Left cardiac atrium (tissue), 4 donors: ENCODE measurements at places on chromosomes 2 and 18. TPM values are rescaled to one million over a fixed set of nuclear protein-coding genes. Genes with fewer than 3 reads are reported as not detected.
A peak's percentile ranks its signal among the peaks of the same experiment; 100 is the strongest.

- no peak for DNase-seq
Measured at GRCh38 chr2:27218614-27219013, 1.4 kb downstream of the CAD start.

- DNase-seq, result peak; percentile 61
Measured at GRCh38 chr2:43218702-43219382, 7.6 kb downstream of the ZFP36L2 start.

DNA sequence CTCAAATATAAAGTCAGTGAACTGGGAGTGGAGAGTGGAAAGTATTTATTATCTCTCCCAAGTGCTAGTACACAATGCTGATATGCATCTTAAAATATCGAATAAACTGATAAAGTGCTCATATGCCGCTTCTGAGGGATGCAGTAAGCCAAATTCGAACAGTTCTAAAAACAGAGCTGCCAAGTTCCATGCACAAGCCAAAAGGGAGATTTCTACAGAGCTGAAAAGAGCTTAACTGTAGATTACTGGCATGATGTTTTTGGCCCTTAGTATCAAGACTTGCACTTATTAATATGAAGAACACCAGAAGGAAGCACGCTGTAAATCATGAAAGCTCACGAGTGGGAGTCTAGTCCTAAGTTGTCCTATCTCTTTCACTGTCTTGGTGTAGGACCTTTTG, 7.9 kb downstream of the TMEFF2 start:
- no peak for DNase-seq

DNA sequence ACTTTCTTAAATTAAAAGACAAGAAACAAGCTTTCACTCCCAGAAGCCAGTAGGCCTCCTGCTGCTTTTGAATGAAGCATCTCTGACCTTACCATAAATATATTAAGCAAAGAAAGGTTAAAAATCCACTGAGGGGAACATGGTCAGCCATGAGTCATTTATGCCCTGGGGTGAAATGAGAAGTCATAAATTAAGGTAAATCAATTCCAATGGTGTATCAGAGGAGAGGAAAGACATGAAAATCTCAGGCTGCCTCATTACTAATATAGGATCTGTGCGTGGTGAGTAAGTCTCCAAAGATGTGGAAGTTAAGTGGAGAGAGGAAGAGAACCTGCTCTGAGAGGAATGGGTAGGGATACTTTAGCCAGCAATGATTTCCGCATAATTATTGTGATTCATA, 292.3 kb upstream of the CHAC2 start:
- no peak for DNase-seq

DNA sequence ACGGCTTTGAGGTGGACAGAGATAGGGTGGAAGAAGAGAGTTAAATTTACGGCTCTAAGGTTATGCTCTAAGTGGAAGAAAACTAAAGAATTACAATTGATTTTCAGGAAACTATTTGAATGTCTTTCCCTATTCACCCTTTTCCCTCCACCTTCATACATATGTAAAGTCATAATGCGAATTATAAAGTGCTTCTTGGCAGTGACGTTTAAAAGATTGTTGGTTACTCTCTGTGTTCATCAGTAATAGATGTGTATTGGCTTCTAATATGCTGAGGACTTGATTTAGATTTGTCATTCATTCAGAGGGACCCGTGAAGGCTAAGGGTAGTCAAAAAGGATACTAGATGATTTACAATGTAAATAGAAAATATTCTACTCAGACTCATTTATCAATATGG, 63.9 kb downstream of the ARHGAP28 start:
- no peak for DNase-seq

DNA sequence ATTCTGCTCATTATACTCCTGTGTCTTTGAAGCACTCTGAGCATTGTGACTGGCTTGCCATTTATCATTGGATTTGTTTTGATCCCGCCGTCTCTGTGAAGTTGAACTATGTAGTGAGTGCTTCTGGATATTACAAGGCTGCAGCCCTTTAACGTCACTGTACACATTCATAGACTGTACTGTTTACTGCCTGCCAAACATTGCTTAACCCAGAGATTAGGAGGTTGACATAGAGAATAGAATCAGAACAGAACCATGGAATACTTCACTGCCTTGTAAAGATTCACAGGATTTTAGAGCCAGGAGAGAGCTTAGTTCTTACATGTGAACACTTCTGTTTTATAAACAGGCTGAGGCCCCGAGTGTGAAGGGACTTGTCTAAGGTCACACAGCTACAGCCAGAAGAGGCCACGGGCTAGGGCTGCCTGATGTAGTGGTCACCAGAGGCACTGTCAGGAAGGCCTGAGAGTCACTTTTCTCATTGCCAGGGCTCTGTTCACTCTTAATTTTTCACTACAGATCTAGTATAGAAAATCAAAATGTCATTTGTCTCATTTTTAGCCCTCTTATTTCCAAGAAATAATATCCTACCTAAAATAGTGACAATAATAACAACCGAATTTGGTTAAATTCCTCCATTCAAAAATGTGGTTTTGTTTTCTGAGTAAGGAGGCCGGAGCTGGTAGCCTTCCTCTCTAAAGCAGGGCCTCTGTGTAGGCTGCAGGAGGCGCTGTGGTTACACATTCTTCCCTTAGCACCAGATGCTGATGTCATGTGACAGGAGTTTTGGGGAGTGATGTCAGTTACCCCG, 87.9 kb downstream of the UGGT1 start:
- peak; percentile 62 for DNase-seq

- no peak for DNase-seq
Measured at GRCh38 chr2:105391058-105391627, 7.7 kb downstream of the FHL2 start.

DNA sequence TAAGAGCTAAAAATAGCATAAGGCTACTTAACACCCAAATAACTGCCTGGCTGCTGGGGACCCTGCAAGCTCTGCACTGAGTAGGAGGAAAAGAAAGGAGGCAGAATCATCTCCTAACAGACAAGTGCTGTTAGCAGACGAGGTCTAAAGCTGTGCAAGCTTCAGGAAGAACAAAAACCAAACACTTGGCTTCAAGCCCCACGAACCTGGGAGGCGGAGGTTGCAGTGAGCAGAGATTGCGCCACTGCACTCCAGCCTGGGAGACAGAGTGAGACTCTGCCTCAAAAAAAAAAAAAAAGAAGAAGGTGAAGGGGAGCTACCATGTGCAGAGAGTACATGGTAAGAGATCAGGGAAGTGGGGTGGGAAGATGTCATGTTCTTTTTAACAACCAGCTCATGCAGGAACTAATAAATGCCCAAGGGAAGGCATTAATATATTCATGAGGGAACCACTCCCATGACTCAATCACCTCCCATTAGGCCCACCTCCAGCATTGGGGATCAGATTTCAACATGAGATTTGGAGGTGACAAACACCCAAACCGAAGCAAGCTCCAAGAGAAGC, 28.8 kb upstream of the INO80C start:
- no peak for DNase-seq

DNA sequence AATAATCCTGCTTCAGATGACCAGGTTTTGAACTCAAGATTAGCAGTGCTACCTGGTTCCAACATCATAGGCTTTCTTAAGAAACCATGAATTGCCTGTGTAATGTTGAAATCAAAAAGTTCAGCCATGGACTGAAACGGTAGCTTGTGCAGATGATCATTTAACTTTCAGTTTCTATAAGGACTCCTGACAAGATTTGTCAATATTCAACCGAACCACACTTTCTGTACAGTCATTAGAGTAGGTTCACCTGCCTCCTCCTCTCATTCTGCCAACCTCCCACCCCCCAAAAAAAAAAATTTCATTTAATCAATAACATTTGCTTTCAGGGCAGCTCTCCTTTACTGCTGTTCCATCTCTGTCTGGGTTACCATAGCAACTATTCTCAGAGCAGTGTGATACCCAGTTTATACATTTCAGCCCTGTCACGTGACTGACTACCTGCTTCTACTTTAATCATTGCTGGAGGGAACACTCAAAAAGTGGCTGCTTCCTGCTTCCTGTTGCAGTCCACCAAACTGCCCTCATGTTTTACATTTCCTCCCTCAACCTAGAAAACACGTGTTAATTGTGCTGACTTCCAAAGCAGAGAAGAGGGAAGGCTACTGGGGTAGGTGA, 275.5 kb downstream of the SS18 start:
- no peak for DNase-seq

GRCh38 chr2:235692076-235692475, 198.2 kb downstream of the AGAP1 start:
- no peak for DNase-seq

- DNase-seq, result no peak
Measured at GRCh38 chr2:28445448-28446258, 50.2 kb upstream of the PLB1 start.

DNA sequence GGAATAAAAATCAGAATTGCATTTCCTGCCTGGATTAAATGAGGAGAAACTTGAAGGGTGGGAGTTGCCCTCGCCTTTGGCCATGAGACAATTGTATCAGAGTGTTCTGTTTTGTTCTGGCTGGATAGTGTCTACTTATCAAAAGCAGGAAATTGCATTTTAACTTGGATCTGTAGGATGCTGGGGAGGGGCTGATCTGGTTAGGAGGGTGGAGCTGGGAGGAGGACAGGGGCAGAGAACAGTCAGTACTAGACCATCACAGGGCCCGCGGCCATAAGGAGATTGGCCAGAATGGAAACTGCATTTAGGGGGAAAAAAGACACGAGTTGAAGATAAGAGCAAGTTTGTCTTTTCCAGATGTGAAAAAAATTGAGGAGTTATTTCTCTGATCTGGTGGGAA, 199.1 kb upstream of the POU3F3 start:
- peak; percentile 77 for DNase-seq

- no peak for DNase-seq
Measured at GRCh38 chr2:66957677-66958076, 439.5 kb upstream of the ETAA1 start.

- DNase-seq, result no peak
Measured at GRCh38 chr2:151756820-151757219, 22.5 kb upstream of the NEB start.

GRCh38 chr2:73043929-73044832, 27.3 kb downstream of the SFXN5 start:
- no peak for DNase-seq

DNA sequence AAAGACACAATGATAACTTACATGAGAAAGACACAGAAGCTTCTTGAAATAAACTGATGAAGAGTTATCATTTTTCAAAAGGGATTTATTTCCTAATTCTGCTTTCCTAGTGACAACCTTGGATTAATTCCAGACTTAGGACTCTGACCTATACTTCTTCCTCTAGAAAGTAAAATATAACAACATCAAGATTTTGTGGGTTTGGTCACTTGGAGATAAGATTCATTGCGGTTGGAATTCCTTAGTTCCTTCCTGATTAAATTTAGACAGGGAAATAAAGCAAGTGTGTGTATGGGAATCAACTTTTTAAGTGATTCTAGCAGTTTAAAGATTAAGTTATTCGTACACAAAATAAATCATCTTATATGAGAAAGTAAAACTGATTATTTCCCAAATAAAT, 208.4 kb upstream of the CCDC150 start:
- DNase-seq, result no peak

- DNase-seq, result no peak
Measured at GRCh38 chr18:323253-323622, 55.4 kb upstream of the THOC1 start.

DNA sequence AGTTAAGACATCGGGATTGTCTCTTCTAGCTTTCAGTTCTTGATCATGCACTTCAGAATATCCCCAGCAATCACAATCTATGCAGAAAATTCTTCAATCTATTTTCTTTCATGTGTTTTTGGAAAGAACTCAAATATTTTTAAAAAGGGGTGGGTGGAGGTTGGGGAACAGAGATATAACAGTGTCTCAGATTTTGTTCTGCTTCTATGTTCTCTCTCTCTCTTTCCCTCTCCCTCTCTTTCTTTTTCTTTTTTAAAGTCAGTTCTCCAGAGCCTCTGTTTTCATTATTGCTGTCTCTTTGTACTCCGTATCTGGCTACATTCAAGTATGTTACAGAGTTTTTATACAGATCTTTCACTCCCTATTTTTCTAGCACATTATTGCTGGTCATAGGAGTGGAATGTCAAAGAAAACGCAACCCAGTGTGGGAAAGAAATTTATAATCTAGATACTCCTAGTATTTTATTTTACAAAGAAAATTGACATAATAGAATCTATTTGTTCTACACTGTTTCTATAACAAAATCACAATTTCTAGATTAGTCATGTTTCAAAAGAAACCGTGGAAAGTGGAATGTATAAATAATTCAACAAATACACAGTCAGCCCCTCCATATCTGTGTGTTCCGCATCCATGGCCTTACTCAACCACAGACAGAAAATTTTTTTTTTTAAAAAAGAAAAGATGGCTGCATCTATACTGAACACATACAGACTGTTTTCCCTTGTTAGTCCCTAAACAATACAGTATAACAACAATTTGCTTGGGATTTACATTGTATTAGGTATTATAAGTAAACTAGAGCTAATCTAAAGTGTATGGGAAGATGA, 11.2 kb upstream of the NEMP2 start:
- no peak for DNase-seq

- no peak for DNase-seq
Measured at GRCh38 chr2:64976276-64976675, 12.9 kb upstream of the SLC1A4 start.

DNA sequence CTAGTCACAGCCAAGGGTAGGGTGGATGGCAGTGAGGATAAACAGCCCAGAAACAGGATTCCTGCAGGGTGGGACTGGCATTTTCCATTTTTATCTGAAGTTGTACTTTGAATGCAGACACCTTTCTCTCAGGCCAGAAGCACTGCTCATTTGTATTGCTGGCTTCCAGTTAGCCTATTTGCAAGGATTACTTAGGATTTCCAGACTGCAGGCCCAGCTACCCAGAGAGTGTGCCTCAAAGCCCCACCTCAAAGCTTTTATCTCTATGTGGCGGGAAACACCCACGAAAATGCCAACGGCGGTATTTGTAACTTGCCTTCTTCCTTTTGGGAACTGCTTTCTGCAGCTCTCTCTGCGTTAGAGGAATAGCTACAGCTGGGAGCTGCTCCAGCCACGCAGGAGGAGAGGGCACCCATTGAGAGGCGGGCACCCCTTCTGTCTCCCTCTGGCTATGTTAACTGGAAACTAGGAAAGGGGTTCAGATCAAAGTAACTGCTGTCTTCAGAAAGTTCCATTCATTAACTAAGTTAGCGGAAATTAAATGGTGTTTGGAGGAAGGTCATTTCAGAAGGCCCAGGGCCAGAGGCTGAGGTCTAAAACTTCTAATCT, 144.9 kb downstream of the TGIF1 start:
- no peak for DNase-seq

- DNase-seq, result no peak
Measured at GRCh38 chr2:41914936-41915335, 132.9 kb upstream of the PKDCC start.

- no peak for DNase-seq
Measured at GRCh38 chr2:208279236-208279635, 13.2 kb downstream of the PIKFYVE start.

The SH3BP4 gene
- total RNA-seq, result 15.1 TPM

The TMEM37 gene
- total RNA-seq, result 16.4 TPM

The VSNL1 gene
- total RNA-seq, result 26.6 TPM

The TNS1 gene
- total RNA-seq, result 508 TPM

The EML6 gene
- 0.62 TPM for total RNA-seq

The COL3A1 gene
- 305 TPM for total RNA-seq

The GLB1L gene
- 4.9 TPM for total RNA-seq

The BARD1 gene
- 11.7 TPM for total RNA-seq

The ARHGAP28 gene
- 1.8 TPM for total RNA-seq

The CMPK2 gene
- 7.8 TPM for total RNA-seq

The BIN1 gene
- total RNA-seq, result 23.6 TPM
